ENCODE measurements at places on chromosomes 11 and 22.
A peak's percentile ranks its signal among the peaks of the same experiment; 100 is the strongest.

DNA sequence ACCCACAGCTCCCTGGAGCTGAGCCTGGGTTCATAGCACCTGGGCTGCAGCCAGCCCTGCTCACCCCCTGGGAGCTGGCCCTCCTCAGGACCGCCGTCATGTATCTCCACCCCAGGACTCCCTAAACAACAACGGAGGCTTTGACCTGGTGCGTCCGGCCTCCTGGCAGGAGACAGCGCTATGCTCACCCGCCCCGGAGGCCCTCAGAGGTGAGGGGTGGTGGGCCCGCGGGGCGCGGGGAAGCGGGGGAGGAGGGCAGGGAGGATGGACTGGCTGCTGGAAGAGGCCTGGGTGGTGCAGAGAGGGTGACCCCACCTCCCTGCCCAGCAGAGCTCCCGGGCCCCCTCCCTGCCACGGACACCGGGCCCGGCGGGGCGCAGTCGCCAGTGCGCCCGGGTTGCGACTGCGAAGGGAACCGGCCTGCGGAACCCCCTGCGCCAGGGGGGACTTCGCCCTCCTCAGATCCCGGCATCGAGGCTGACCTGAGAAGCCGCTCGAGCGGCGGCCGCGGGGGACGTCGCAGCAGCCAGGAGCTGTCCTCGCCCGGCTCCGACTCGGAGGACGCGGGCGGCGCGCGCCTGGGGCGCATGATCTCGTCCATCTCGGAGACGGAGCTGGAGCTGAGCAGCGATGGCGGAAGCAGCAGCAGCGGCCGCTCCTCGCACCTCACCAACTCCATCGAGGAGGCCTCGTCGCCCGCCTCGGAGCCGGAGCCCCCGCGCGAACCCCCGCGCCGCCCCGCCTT is 3.1 kb downstream of the MAPK8IP2 start:
- DNase-seq, result no peak

GRCh38 chr11:134461621-134462020 is 49.6 kb upstream of the B3GAT1 start:
- no peak for DNase-seq

DNA sequence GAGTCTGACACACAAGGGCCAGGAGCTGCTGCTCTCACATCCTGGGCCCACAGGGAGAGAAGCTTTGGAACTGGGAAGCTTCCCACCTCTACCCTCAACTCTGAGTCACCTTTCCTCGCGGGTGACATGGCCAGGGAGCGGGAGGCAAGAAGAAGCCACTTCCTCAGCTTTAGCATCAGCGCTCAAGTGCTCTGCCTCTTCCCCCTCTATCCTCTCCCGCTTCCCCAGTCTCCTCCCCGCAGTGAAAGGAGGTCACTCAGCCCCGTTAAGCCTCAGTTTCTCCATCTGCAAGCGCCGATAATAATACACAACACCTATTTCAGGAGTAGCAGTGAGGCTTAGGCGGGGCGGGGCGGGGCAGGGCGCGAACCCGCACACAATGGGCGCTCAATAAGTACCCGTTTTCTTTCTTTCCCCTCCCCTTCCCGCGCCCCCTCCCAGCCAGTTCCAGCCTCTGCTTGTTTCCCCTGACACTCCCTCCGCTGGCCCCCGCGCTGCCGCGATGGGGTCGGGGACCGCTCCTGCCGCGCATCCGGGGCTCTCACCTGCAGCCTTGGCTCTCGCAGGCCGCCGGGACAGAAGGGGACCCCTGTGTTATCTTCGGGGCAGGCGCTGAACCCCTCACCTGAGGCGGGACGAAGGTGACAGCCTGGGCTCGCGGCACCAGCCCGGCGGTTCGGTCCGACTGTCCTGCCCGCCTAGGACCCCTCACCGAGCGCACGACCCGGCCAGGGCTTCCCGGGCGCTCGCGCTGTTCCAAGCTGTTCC is 892 bp downstream of the GDPD5 start:
- DNase-seq, result no peak

- no peak for DNase-seq
Measured at GRCh38 chr11:123624974-123625373, 29.4 kb downstream of the SCN3B start.

DNA sequence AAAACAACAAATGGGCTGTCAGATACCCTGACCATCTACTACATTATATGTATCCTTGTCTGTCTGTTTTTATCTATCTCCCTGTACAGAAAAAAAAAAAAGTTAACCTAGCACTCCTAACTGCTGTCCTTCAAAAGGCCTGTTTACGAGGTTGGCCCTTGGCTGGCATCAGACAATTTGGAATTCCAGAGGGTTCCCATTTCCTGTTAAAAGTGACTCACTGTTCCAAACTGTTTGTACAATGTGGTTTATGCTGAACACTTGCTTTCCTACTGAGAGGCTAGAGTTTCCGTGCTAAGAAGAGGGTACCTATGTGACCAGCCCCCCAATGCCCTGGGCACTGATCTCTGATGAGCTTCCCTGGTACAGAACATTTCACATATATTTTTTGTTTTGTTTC is 65.9 kb upstream of the HMGXB4 start:
- no peak for DNase-seq

DNA sequence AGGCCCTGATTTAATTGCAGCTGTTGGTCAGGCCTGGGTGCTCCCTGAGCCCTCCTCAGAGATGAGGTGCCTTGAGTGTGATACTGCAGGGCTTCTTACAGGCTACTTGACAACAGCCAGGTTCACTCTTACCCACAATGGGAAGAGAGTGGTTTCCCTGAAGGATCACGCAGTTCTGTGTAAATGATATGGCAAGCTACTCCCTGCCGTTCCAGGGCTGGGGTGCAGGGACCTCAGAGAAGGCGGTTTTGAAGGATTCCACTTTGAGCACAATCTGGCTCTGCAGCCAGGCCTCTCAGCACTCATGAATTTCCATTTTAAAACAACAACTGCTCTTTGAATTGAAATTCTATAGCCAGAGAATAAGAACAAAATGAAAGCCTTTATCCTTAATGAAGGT is 92.9 kb downstream of the SLC17A6 start:
- DNase-seq, result no peak

- no peak for DNase-seq
Measured at GRCh38 chr11:66728693-66729385, at the start of gene SPTBN2. Gene SPTBN2 (minus strand): TSS chr11:66729216. CDS start chr11:66721240, 7,976 bp downstream.

GRCh38 chr11:120773501-120774031 is 250.3 kb upstream of the TBCEL start:
- no peak for DNase-seq

DNA sequence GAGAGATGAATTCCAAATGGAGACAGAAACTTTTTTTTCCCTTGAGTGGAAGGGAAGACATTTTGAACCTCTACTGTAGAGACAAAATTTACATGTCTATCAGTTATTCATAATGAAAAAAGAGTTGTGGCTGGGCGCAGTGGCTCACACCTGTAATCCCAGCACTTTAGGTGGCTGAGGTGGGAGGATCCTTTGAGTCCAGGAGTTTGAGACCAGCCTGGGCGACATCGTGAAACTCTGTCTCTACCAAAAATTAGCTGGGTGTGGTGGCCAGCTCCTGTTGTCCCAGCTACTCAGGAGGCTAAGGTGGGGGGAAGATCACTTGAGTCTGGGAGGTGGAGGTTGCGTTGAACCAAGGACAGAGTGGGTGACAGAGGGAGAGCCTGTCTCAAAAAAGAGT is 4.1 kb downstream of the EED start:
- DNase-seq, result no peak

GRCh38 chr22:44100411-44100810 is 76.3 kb downstream of the PARVB start:
- no peak for DNase-seq

DNA sequence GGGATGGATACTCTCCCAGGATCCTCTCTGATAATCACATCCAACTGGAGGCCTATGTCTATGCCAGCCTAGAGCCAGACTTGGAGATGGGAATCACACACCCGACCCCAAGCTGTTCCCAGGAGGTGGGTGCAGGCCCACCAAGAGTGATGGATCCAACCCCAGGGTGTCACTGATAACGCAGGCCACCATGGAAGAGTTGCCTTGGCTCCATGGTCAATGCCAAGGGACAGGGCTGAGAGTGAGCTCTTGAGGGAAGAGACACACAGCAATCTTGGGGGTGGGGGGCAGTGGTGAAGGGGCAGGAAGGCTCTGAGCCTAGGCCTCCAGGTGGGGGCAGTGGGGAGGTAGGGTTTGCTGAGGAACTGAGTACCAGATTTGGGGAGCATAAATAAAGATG is 16.9 kb downstream of the TUB start:
- no peak for DNase-seq

GRCh38 chr11:73464347-73464746 is 88.1 kb downstream of the RELT start:
- DNase-seq, result no peak

DNA sequence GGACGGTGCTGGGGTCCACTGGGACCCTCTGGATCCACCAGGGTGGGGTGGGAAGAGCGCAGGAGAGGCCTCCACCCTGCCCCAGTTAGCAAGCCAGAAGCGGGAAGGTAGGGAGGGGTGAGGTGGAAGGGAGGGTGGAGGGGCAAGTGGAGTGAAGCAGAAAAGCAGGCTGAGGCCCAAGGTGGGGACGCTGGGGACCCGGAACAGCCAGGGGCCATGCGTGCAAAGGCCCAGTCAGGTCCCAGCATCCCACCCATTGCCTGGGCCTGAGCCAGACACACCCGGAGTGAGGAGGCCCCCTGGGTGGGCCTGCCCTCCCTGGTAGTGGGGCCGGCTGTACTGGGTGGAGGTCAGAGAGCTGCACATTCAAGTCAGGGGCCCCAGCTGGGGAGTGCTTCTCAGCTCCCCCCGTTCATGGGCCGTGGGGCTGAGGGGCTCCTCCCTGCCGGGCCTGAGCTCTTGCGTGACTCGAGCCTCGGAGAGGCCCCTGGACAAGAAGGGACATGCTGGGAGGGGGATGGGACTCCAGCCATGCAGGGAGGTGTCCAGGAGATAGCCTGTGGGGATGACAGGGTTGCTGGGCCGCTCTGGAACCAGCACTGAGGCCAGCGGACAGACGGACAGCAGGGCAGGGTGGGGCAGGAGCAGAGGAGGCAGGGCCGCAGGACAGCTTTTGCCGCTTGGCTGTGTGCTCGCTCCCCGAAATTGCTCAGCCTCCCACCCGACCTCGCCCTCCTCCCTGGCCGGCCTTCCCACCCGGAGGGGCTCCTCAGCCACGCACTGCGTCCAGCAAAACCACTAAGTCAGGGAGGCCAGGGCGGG is 7.7 kb downstream of the TNNT3 start:
- DNase-seq, result no peak

- no peak for DNase-seq
Measured at GRCh38 chr11:32385998-32386397, 49.3 kb downstream of the WT1 start.

DNA sequence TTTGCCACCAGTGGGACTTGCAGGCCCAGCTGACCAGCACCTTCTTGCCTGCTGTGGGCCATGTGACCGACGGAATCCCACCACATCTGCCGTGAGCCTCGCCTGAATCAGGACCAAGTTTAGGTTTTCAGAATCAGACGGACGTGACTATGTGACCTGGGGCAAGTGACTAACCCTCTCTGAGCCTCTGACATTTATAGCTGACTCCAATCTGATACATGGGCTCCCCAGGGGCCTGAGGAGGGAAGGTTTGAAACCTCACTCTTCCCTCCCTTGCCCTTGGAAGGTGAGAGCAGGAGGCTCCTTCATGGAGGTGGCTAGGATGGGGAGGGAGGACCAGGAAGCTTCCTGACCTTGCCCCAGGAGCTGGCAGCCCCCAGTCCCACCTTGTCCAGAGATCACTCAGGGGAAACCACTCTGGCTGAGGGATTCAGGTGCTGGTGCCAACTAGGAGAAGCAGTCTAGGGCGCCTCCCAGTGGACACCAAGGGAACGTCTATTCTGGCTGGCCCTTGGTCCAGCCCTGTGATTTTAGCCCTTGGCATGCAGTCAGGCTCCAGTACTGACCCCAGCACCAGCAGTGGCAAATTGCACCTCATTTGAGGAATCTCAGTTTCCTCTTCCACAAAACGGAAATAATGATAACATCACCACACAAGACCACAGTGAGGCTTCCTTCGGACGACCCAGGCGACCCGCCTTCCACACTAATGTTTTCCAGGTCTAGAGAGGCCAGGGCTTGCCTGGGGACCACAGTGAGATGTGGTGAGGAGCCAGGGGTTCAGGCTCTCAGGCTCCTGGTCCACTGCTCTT is 47.2 kb upstream of the SYT7 start:
- DNase-seq, result peak; percentile 50

DNA sequence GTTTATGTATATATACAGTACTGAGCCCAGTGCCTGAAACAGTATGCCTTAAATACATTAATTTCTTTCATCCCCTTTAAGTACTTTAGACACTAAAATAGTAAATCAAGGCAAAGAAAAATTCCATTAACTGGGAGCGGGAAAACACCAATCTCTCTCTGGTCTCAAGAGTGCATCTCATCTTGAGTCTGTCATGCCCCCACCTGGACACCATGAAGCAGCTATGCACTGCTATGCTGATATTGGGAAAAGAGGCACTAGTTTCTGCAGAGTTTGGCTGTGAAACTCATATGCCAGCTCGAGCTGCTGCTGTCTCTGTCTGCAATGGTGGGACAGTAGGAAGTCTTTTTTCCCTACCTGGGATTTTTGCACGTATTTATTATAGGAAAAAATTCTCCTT is 754.4 kb upstream of the RAG2 start:
- no peak for DNase-seq

GRCh38 chr11:59223611-59224010 is 10.9 kb upstream of the MPEG1 start:
- DNase-seq, result no peak

DNA sequence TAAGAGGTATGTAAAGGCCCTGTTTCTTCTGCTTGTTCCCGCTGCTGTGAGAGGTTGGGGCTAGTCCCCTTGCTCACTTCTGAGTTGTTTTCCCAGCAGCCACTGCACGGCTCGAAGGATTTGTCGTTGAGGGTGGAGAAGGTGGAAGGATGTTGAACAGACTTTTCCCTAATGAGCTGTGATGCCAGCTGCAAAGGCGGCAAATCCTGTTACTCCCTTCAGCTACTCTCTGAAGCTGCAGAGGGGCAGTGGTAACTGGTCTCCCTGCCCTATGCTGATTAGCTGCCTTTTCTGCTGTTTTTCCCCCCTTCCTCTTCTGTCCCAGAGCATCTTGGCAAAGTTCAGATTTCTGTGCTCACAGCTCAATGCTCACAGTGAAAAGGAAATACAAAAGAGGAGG is 90.4 kb upstream of the SLC25A18 start:
- no peak for DNase-seq

DNA sequence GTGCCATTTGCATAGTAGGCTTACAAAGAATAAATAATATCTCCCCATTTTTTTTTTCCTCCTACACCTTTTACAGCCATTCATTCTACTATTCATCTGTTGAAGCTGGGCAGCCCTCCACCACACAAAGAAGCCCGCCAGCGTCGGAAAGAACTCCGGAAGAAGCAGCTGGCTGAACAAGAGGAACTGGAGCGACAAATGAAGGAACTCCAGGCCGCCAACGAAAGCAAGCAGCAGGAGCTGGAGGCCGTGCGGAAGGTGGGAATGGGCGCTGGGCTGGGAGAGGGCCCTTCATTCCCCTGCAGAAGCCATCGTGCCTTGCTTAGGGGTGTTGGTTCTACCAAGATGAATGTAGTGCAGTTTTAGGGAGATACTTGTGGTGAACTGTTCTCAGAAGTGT is 68.6 kb downstream of the SWAP70 start:
- DNase-seq, result no peak

- DNase-seq, result no peak
Measured at GRCh38 chr11:8221046-8221723, 42.5 kb downstream of the LMO1 start.

- peak; percentile 80 for DNase-seq
Measured at GRCh38 chr11:44950625-44951476, at the start of gene TP53I11. Gene TP53I11 (minus strand): TSS chr11:44950883. CDS start chr11:44938335, 12,548 bp downstream.

Data from NCI-H1694 treated with DMSO at 0.1 percent for 48 hours (cell line).